Activated CD8-positive, alpha-beta memory T cell treated with anti-CD3 and anti-CD28 coated beads, Interleukin-2, amount 10 ng/mL, durations not matched to agents 7 days and 5 days (primary cell): ENCODE measurements at places on chromosomes 16 and 17. TPM values are rescaled to one million over a fixed set of nuclear protein-coding genes. Genes with fewer than 3 reads are reported as not detected.

DNA sequence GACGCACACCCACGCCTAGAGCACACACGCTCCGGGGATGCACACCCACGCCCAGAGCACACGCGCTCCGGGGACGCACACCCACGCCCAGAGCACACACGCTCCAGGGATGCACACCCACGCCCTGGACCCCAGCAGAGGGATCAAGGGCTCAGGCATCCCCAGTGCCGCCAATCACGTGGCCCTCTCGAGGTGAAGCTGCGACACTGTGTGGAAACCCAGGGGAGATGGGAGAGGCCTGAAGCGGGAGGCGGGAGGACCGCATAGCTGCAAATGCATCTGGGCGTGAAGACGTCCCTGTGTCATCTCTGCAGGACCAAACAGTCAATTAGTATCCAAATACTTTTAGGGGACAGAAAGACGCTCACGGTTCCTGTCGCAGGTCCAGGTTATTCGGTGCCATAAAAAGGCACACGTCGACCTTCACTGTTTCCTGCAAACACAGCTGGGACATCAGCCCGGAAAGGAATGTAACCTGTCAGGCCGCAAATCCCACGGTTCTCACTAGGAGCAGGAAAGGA is 56.4 kb downstream of the TBC1D16 start:
- no peaks in the 10 kb centered on the region for H3K36me3 ChIP-seq
- no peak for DNase-seq
- H3K4me1 ChIP-seq: no peaks in the 10 kb centered on the region
- no peak overlapping the region for H3K27ac ChIP-seq

RHBDL3 gene
- 0.29 TPM for total RNA-seq

NTN1 gene
- 0.28 TPM for total RNA-seq

ITGAX gene
- total RNA-seq: 56.8 TPM

GRCh38 chr17:32298298-32298697 is 32.7 kb downstream of the RHBDL3 start:
- DNase-seq: no peak
- no peak overlapping the region for H3K4me3 ChIP-seq
- no peak overlapping the region for H3K27ac ChIP-seq

GRCh38 chr17:14321980-14322776 is 21.3 kb downstream of the HS3ST3B1 start:
- H3K4me3 ChIP-seq: no peak overlapping the region
- H3K27ac ChIP-seq: no peak overlapping the region
- H3K27me3 ChIP-seq: no peaks in the 10 kb centered on the region
